ENCODE measurements at places on chromosomes 12 and 14.
A peak's percentile ranks its signal among the peaks of the same experiment; 100 is the strongest.

DNA sequence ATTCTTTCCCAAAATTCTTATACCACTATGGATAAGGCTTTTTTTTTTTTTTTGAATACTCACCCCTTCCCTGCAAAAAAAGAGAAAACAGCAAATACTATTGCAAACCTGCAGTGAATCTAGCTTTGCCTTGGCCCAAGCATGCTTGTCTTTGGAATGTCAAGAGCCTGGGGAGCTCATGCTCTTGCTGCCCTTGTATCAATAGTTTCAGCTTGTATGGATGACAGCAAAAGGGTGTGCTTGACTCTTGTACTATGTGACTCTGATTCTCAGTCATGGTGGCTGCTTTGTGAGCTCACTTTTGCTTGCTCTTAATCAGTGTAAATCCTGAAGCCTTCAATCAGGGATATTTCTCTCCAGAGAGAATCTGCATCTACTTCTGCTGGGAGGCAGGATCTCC is 149.2 kb downstream of the EMP1 start:
- DNase-seq: no peak

DNA sequence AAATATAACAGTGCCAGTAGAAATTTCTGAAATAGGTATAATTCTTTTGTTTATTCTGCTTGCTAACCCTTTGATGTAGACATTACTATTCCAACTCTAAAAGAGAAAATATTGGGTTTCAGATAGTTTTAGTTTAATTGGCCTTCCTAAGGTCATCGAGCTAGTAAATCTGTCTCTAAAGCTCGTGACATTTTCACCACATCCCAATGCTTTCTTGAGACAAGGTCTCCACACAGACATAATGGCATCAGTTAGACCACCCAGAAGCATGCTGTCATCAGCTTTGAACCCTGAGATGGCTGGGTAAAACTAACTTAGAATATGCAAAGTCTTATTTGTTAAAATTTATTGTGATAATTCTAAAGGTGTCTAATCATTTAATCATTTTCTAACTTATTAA is 52.0 kb downstream of the PIK3C2G start:
- no peak for DNase-seq

DNA sequence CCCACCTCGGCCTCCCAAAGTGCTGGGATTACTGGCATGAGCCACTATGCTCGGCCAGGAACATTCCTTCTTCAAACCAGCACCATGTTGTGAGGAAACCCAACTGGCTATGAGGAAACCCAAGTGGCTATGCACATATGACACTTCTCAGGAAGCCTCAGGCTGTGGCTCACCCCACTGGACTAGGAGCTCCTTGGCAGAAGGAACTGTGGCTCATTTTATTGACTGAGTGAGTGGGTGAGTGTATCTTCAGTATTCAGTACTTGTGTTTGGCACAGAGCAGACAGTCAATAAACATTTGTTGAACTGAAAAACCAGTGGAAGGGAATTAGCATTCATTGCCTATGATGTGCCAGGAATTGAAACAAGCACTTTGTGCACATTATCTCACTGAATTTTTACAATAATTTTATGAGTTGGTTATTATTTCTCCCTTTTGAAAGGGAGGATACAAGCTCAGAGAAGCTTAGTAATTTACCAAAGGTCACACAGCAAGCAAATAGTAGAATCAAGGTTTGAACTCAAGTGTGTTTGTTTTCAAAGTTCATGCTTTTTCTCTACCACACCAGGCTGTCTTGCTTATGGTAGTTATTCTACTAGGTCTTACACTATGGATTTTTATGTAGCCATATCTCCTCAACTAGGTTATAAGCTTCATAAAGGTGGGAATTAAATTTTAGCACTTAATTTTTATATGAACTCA is 121.6 kb downstream of the VEZT start:
- DNase-seq: no peak

- DNase-seq: no peak
These were observed 44.1 kb downstream of the HRK start for GRCh38 chr12:116837097-116837496.

DNA sequence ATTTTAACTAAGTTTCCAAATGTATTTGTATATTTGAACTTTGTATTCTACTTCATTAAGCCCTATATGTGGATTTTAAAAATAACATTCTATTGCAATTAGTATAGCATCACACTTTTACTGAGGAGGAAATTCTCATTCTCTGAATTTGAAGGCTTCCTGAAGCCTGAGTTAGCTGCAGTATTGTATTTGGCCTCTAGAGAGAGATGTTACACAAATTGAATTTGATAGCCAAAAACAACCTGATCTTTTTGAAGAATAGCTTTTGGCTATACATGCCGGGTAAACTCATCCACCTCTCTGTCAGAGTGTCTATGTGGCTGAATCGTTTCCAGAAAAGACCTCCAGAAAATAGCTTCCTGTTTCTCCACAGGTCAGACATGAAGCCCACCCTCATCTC is 316.5 kb upstream of the OR4E1 start:
- DNase-seq: no peak

- DNase-seq: peak; percentile 8
These were observed 99.1 kb upstream of the MED13L start for GRCh38 chr12:116376354-116377193.

GRCh38 chr14:24392325-24393091 is 6.3 kb upstream of the NYNRIN start:
- no peak for DNase-seq

DNA sequence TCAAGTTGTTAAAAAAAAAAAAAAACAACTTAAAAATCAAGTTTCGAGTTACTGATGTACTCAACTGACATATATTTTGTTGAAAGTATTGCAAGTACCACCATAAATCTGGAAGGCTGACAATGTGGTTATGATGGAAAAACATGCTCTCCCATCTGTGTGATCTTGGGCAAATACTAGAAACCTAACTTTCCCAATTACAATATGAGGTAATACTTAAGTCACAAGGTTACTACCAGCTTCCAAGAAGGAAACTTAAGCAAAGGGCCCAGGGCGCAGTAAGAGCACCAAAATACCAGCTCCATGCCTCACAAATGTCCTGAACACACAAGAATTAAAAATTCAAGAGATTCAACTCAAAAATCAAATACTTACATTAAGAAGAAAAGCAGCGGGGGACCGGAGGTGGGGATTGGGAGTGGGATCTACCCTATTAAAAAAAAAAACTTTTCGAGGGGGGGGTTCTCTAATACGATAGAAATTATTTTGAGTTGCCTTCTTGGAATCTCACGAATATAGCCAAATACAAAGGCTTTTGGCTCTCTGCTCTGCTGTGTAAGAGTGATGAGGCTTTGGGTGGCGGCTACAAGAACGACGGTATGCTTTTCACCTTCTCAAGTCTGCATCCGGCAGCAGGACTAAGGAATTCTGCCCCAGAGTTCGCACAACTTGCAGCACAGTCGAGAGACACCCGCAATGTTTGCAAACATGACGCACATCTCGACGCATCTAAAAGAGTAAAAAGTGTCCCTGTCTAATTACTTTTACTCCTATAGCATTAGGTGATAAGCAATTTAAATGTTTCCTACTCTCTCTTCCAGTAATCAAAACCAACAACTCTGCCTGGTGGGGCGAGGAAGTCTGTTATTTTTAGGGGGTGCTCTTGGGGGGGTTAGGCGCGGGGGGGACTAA is 1.1 kb downstream of the SAV1 start:
- no peak for DNase-seq

GRCh38 chr14:24924544-24924943 is 125.4 kb downstream of the STXBP6 start:
- DNase-seq: no peak

GRCh38 chr12:120388691-120389481 is 19.9 kb upstream of the MSI1 start:
- no peak for DNase-seq

GRCh38 chr12:125487336-125487735 is 422.1 kb downstream of the AACS start:
- DNase-seq: no peak

GRCh38 chr14:92902726-92903125 is 20.2 kb upstream of the CHGA start:
- no peak for DNase-seq

DNA sequence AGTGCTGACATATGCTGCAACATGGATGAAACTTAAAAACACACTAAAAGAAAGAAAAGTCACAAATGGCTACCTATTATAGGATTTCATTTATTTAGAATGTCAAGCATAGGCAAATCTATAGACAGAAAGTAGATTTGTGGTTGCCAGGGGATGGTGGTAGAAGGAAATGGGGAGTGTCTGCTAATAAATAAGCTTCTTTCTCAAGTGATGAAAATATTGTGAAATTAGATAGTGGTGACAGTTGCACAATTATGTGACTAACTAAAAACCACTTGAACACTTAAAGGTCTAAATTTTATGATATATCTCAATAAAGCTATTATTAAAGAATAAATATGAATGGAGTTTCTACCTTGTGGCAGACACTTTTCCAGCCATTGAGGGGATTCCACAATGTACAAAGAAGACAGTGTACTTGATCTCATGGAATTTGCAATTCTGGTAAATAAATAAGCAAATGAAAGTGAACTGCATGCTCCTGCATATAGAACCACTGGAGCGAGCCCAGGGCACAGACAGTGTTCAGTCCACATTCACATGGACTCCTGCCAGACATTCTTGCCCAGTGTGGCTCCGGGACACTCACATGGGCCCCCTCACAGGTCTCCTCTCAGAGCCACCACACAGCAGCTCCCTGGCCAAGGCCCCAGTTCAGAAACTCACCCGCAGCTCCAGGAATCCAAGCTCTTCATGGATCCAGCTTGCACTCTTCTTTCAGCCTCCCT is 107.1 kb upstream of the ARID2 start:
- no peak for DNase-seq

DNA sequence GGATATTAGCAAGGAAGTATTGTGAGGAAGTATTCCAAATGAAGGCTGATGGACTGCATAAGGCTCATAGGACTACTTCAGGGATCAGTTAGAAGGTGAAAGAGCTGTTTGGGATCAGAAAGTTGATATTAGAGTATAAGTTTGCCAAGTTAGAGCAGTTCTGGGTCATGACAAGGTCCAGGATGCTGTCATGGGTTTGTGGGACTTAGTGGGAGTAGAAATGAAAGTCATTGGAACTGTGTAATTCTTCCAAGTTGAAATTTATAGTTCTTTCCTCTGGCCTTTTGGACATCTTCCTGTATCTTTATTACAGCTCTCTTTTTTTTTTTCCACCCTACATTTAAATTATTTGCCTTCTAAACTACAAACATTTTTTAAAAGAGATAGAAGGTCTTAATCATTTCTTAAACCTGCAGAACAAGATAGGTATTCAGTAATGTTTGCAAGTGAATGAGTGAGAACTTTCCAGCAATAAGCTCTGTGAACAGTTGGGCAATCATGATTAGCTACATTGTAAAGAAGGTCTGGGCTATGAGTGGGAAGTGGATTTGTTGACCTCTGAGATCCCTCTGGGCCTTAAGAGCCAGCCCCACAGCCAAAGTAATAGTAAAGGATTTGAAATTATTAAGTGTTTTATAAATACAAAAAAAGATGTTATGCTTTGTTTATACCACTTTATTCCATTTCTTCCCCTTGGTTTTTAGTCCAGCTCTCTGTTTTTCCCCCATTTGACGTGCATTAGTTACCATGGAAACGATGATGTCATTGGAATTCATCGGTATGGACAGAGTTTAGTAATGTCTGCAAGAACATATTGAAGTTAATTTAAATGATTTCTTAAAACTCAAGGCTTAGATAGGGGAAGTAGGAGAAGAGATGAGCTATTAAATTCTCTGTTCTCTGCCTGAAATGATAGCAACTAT is 247.9 kb upstream of the ARHGAP5 start:
- DNase-seq: no peak

- no peak for DNase-seq
These were observed 48.2 kb downstream of the ZFYVE26 start for GRCh38 chr14:67768219-67768618.

DNA sequence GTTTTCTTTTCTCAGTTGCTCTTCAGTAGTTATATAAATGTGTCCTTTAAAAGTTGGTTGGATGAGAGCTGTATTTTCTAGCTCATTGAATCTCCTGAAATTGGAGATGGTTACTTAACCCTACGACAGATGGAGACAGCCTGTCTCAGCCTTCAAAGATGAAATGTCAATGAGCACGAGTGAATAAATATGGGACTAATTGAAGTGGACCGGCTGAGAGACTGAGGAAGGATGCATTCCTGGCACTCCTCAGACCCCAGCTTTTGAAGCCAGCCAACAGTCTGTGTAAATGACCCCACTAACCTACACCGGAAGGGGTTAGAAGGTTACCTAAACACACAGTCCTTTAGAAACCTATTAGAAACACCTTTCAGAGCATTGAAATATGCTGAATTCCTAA is 46.6 kb downstream of the PDZRN4 start:
- no peak for DNase-seq

DNA sequence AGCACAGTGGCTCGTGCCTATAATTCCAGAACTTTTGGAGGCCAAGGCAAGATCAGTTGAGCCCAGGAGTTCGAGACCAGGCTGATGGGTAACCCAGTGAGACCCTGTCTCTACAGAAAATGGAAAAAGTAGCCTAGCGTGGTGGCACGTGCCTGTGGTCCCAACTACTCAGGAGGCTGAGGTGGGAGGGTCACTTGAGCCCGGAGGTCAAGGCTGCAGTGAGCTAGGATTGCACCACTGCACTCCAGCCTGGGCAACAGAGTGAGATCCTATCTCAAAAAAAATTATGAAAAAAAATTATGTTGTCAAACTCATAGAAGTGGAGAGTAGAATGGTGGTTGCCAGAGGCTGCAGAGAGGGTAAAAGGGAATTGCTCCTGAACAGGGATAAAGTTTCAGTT is 3.6 kb upstream of the LRCOL1 start:
- DNase-seq: no peak

DNA sequence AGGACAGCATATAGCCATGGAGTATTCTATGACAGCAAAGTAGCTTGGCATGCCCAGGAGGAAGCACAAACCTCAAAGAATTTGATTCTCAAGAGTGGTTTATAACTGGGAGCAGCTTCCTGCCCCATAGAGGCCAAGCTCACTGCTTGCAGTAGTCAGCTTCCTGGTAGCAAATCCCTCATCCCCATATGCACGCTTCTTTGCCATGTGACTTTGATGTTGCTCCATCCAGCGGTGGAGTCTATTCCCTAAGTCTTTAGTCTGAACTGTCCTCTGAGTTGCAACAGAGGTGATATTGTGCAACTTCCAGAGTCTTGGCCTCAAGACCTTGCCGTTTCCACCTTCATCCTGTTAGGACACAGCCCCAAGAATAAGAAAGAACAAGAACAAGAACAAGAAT is 996.8 kb upstream of the TMEM132C start:
- DNase-seq: no peak

DNA sequence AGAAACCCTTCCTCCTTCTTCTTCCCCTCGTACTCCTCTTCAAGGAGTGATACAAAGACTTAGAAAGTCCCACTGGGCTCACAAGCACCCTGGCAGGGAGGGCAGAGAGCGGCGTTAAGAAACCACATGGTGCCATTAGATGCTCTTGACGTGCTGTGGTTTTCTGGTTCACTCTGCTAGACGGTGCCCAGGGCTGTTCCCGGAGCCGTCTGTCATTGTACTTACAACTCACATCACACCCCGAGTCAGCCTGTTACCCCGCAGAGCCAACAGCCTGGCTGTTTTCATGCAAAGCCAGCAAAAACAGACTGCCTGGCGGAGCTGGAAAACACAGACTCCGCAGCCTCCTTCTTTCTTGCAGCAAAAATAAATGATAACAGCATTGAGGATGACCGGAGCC is 232.6 kb upstream of the TBX3 start:
- DNase-seq: no peak
